ENCODE measurements at places on chromosomes 2 and 18.

DNA sequence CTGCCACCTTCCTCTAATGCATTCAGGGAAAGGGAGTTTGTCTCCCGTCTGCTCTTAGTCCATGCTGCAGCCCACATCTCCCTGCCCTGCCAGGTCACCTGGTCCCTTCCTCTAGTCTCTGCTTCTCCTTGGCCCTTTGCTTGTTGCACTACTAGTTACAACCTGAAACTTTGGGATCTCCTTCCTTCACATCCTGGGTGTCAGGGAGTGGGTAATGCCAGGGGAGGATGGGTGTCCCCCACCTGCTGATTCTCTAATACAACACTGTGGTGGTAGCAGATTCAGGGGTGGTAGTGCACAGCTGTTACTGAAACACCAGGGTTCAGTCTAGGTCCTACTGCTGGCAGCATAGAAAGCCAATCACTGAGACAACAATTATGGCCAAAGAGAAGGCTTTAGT, 31.2 kb upstream of the COX7A2L start:
- no peak for DNase-seq

GRCh38 chr2:191126386-191127085, 24.3 kb downstream of the STAT4 start:
- no peak for DNase-seq

GRCh38 chr2:239749272-239749873, 275.8 kb downstream of the NDUFA10 start:
- DNase-seq: no peak

GRCh38 chr18:70195014-70195614, 10.4 kb downstream of the RTTN start:
- no peak for DNase-seq

DNA sequence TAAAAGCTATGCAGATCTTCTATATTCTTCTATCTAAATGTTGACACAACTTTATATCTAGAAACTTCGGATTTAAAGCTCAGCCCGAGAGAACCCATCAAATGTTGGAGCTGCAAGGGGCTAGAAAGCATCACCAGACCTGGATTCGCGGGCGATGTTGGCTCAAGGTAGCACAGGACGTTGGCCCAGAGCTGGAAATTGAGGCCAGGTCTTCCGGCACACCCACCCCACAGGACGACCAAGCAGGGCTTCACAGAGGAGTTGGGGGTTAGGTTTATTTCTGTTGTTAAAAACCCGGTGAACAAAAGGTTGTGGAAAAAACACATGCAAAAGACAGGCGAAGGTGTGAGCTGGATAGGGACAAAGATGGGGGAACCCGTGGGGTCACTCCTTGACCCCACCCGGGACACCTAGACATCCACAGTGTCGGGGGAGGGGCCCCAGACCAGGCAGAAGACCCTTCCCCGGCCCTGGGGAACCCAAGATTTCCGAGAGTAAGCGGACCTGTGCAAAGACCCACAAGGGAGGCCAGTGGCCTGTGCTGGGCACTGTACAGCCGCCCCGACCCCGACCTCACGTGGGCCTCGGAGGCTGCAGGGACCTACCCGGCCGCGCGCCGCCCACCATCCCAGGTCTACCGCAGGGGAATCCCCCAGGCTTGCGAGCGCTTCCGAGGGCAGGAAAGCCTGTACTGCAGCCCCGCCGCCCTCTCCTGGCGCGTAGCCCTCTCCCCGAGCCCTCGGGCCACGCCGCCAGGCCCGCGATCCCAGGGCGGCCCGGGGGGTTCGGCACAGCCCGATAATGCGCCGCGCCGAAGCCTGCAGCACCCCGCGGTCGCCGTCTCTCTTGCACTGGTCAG, 1.8 kb upstream of the AGBL5 start:
- peak; percentile 85 for DNase-seq

- no peak for DNase-seq
Observed at GRCh38 chr2:51780353-51780752, 748.4 kb upstream of the NRXN1 start.

- no peak for DNase-seq
Observed at GRCh38 chr18:55401638-55402191, 186.3 kb downstream of the TCF4 start.

DNA sequence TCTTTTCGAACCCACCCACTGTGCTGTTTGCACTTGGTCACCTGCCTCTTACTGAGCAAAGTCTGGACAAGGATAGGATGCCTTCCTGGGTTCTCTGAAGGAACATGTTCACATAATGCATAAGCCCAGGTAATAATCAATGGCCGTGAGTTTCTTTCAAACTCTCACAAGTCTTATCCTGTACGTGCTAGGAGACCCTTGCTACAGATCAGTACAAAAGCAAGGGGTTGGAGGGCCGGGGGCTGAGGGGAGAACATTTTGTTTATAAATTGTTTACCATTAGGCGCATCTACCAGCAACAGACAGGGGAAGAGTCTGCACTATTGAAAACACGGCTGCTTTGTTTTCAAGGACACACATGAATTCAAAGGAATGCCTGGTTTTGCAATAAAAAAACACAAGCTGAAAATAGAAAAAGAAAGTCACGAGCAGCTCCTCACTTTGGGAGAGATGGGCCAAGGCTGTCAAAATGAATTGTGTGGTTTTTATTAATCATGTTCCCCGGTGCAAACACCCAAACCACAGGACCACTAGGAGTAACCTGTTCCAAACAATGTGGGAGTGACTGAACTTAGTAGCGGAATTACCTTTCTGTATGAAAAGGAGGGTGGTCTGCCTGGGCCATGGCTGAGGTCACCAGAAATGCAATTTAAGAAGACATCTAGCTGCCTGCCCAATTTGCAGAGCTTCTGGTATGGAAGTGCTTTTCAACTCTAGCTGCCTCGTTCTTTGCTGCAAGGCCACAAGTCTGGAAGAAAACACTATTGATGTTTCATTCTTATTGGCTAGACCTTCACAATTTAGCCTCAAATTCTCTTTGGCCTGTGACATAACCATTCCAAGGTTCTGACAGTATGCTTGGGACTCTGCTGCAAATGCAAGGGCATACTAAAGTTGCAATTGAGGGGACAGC, 73.5 kb downstream of the CCBE1 start:
- no peak for DNase-seq

DNA sequence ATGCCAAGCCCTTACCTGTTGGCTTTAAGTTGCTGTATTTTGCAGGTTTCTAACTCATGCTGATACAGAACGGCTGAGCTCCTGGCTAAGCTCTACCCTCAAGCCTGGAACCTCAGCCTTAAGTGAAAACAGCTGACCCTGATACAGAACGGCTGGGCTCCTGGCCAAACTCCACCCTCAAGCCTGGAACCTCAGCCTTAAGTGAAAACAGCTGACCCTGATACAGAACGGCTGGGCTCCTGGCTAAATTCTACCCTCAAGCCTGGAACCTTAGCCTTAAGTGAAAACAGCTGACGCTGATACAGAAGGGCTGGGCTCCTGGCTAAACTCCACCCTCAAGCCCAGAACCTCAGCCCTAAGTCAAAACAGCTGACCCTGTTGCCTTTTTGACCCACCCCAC, 17.6 kb upstream of the DNER start:
- no peak for DNase-seq

DNA sequence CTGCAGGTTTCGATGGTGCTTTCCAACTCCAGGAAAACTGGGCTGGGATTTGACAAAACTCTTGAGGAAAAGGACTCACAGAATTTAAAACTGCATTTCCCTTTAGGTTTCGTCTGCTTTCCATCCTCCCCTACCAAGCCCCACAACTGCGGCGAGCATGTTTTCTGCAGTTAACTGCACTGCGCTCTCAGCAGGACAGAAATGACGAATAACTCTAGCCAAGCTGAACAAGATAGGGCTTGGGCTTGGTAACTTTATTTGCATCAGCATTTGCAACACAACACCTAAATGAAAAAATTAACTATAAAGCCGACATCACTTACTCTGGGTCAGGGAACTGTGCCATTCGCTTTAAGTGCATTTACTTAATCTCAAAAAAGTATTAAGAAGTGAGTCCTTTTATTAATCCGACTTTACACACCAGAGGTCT, 669 bp upstream of the PIKFYVE start:
- DNase-seq: peak; percentile 52

- DNase-seq: no peak
Observed at GRCh38 chr2:235616885-235617284, 123.0 kb downstream of the AGAP1 start.

DNA sequence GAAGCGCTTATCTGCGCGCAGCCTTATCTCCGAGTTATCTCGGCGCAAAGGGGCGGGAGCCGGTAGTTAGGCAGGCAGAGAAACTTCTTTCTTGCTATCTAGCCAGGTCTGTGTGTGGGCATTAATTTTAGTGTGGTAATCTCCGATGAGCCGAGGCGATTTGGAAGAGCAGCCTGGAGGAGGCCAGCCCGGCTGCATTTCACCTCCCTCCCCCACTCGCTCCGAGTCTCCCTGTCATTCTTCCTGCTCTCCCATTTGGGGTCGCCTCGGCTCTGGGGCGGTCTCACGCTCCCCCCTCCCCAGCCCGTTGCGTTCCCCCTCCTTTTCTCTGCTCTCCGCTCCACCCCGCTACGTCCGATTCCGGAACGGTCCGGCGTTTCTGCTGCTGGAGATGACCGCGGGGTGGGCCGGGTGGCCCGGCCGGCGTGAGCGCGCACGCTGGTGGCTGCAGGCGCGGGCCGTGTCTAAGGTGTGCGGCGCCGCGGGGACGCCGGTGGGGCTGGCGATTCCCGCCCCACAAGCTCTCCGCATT, 566 bp downstream of the GATA6 start:
- DNase-seq: no peak

DNA sequence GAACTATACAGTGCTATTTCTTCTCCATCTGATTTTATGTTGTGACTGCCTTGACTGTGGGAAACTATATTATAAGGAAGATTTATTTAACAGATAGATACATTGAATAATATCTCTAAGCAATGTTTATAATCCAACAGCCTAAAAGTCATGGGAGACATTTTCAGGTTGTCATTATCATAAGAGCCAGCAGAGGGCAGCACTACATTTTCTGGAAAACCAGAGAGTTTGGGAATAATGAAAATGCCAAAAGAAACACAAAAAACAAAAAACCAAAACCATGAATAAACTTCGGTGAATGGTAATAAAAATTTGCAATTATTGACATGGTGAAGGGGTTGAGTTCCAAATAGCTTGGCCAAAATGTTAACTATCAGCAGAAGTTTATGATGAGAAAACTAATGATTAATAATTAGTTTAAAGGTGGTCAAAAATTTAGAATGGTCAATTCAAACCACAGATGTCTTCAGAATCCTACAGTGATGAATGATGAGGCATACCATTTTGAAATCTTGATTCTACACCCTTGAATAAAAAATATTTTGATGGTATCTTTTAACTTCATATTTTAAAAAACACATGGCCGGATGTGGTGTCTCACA, 4.7 kb downstream of the EEF1B2 start:
- DNase-seq: no peak

DNA sequence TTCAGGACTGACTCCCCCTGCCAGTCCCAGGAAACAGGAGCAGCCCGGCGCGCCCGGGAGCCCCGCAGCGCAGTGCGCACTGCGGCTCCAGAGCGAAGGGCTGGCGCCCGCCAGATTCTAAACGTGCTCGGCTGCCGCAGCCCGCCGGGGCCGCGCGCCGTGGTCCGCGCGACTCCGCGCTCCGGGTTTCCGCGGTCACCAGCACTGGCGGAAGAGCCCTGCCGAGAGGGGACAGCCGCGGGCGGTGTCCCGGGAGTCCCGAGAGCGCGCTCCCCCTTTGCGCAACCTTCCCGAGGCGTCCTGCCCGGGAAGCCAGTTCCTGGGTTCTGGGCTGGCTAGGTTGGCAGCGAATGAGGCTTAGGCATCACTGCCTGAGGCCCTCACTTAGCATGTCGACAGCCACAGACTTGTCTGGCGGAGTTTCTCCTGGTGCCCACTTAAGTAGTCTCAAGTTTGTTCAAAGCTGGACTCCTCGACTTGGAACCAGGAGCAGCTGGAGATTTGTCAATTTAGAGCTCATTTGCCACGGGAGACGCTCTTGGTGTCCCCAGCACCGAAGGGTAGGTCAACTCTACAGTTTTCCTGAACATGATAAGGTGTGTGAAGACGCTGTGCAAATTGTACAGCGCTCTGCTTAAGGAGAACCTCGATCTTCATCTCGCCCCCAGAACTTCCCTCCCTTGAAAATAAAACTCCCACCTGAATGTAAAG, 1.5 kb upstream of the VSNL1 start:
- DNase-seq: peak; percentile 48

- peak; percentile 83 for DNase-seq
Observed at GRCh38 chr2:64873472-64873924, 115.7 kb upstream of the SLC1A4 start.

DNA sequence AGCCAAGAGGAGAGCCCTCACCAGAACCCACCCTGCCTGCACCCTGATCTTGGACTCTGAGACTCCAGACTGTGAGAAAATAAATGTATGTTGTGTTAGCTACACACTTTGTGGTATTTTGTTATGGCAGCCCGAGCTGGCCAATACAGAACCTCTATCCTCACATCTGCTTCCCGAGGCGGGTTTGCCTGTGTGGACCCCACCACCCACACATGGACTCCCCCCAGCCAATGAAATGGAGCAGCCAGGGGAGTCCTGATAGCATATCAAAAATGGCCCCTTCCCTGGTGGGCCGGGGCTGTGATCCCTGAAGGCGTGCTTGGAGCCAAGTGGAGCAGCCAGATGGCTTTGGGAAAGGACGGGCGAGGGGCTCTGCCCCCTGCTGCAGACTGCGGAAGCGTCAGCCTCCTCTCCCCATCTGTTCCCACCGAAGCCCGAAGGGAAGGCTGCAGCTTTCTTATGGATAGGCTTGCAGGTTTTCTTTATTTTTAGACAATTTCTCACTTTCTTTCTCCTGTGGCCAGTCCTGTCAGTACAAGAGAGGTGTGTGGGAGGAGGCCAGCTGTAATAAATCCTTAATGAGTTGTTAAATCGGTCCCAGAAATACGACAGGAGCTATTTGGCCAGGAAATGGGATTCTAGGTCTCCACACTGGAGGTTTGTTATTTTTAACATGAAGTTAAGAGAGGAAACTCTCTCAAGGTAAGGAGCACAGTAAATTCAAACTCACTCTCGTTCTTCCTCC, 34.4 kb downstream of the TEX51 start:
- no peak for DNase-seq

GRCh38 chr2:11558214-11558886, 24.5 kb downstream of the GREB1 start:
- DNase-seq: no peak

- DNase-seq: no peak
Observed at GRCh38 chr2:221202431-221202830, 369.7 kb downstream of the EPHA4 start.

DNA sequence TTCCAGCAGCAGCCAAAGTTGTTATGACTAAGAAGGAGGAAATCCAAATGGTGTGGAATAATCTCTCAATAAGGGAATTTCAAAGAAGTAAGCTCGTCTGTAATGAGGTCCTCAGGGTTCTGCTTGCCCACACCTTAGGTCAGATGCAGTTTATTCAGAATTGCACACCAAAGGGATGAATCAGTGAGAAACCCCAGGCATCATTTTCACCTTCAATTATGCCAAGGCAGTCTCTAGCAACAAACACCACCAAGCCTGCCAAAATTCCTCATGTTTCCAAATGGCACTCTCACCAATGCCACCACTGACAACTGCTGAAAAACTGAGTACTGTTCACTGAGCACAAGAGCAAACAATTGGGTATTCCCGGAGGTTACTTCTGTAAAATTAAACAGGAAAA, 43.6 kb downstream of the KCNG3 start:
- DNase-seq: no peak
